Neuronal stem cell (in vitro differentiated cells): ENCODE measurements at places on chromosomes 6 and 20.

DNA sequence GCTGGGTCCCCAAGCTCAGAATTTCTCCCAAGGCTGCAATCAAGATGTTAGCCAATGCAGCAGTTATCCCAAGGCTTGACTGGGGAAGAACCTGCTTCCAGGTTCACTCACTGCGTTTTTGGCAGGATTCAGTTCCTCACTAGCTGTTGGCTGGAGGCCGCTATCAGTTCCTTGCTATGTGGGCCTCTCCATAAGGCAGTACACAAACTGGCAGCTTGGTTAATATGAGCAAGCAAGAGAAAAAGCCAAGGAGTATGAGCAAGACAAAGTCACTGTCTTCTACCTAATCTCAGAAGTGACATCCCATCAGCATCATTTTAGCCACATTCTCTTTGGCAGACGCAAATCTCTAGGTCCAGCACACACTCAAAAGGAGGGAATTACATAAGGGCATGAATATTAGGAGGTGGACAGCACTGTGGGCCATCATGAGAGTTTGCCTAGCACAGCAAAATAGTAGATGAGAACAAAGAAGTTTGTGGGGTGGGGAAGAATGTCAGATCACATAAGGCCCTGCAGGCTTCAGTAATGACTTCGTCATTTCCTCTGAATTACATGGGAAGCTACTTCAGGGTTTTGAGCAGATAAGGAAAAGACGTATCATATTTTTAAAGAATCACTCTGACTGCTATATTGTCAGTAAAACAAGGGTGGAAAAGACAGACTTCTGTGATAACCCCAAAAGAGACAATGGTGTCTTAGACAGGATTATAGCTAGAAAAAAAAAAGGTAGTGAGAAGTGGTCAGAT is 25.5 kb downstream of the LMBRD1 start:
- DNase-seq, result no peak

- no peak for DNase-seq
These were observed 40.1 kb downstream of the BFSP1 start for GRCh38 chr20:17491041-17491440.

GRCh38 chr6:135210632-135211305 is 29.7 kb downstream of the MYB start:
- DNase-seq, result no peak

GRCh38 chr6:91340896-91341395 is 754.1 kb upstream of the MAP3K7 start:
- no peak for DNase-seq

DNA sequence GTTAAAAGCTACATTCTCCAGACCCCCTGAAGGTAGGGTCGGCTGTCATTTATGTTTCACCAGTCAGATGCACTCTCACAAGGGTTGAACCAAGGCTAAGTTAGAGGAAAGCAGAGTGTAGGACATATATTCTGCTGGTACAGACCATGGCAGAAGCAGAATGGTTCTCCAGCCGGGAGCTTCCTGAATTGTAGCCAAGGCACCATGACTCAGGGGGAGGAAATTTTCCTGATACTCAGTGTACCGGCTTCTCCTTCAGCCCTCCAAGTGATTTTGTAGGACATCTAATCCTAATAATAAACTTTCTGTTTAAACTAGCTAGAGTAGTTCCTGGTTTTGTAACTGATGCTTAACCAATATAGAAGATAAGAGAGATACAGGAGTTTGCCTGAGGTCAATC is 14.2 kb upstream of the SLPI start:
- no peak for DNase-seq
